ENCODE measurements at places on chromosomes 2 and 18.
A peak's percentile ranks its signal among the peaks of the same experiment; 100 is the strongest.

- DNase-seq: no peak
These were observed 108.9 kb downstream of the THSD7B start for GRCh38 chr2:136874258-136874657.

DNA sequence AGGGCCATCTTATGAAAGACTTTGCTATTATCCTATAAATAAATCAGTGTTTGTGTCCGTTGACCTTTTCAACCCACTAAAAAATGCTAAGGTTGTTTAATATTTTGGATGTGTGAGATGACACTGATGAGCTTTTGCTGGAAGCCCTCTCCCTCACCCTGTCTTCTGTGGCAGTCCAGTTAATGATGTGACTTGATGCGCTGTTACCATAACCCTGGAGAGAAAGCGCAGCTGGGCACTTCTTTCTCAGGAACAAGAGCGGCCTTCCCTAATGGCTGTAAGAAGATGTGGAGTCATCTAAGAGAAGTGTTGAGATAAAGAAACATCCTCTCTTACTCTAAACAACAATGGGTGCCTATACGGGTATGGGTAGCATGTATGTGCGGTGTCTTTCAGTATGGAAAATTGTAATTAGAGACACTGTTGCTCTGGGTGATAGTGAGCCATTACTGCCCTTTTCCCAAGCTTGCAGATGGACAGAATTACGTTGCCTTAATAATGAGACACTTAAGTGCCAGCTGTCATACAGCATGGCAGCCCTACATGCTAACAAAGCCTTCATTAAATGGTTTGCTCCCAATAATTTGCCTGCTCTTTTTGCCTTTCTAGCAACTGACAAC lies 165.6 kb upstream of the NABP1 start:
- DNase-seq: no peak

GRCh38 chr2:46116553-46116991 lies 180.6 kb upstream of the EPAS1 start:
- no peak for DNase-seq

DNA sequence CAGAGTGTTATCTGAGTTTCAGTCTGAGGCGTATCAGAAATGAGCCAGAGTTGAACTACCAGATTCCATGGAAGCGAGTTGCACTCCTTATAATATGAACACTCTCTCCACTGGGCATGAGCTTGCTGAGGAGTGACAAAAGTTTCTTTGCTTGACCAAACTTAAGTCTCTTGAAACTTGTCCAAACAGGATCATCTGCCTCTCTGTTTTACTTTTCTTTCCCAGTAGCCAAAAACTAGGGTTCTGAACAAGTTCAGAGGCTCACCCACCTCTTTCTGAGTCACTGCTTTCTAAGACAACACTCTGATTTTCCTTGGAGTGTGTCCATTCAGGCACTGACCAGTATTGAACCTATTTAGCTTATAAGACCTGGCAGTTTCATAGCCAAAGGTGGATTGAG lies 233.2 kb upstream of the TCF4 start:
- peak; percentile 24 for DNase-seq

DNA sequence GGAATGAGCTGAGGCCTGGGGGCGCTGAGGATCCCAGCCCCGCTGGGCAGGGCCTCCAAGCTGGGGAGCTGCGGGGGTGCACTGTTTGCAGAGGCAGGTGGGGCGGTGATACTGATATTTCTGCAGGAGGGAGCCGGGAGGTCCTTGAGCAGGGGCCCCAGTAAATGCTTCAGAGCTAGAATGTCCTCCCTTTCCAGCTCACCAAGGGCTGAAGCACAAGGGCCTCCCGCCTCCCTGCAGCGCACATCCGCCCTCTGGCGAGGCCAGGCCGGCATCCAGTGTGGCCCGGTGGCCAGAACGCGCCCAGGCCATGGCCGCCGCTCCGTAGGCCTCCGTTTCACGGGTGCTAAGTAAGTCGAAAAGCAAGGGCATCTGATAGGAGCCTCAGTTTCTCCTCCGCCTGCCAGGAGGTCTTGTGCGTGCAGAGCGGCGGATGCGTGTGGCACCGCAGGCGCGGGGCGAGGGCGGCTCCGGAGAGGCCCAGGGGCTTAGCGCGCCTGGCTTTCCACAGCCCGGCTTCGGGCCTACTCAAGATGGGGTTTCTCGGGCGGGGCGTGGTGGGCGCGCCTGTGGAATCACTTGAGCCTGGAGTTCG lies 29.5 kb upstream of the CHMP1B start:
- DNase-seq: no peak
